ENCODE measurements at places on chromosomes 12 and 14.
A peak's percentile ranks its signal among the peaks of the same experiment; 100 is the strongest.

DNA sequence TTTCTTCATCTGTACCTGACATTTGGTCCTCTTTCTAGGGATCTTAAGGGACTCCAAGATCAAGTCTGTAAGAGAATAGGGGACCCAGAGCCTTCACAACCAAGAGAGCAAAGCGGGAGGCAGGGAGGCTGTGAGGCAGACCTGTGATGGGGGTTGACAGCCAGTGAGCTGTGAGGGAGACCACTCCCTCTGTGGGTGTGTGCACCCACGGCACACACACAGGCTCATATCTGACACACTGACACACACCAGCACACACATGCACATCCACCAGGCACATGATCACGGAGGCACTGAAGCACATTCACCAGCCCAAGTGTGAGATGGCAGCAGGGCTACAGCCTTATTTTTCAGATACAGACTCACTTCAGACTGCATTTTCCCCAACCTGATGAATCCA, 55.2 kb downstream of the SPTB start:
- DNase-seq, result no peak

DNA sequence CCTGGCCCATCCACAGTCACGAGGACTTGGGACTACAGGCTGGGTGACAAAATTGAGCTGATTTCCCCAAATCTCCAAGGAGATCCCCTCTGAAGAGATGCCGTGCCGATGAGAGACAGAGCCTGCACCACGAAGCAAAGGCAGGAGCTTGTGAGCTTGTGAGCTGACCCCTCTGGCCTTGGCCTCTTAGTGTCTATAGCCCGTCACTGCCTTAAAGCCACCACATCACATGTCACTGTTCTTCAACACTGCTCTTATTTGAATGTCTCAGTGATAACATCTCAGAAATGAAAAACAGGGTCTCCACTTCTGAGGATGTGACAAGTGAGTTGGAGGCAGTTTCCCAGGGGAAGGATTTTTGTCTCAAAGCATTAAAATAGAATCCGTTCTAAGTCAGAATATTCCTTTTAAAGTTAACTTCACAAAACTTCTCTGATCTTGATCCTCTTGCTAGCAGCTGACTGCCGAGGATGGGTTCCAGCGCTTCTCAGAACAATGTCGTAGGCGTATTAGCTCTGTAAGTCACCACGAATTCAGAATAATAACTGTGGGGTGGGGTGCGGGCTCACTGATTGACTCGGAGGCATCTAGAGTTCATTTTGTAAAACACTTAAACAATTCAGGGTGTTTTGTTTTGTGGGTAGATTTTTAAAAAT, 37.5 kb downstream of the CHST11 start:
- peak; percentile 57 for DNase-seq

- no peak for DNase-seq
Measured at GRCh38 chr12:16606201-16606849, 363 bp upstream of the LMO3 start.

- DNase-seq, result no peak
Measured at GRCh38 chr12:103102225-103102744, 144.8 kb downstream of the ASCL1 start.

- no peak for DNase-seq
Measured at GRCh38 chr14:55399852-55400251, 11.8 kb downstream of the ATG14 start.

DNA sequence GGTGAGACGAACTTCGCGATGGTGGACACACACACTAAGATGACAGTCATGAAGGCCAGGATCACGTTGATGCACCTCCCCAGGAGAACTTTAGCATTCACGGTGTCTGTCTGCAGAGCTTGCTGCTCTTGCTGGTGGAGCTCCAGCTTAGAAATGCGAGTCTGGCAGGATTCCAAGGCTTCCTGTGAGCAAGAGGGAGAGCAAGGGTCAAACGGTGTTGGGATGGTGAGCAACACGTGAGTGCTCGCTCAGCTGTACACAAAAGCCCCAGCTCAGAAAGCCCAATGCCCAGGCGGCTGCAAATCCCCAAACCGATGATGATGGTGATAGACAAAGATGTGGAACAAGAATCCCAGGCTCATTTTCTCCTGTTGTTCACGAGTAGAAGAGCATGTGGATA, 78.8 kb downstream of the TMCC3 start:
- DNase-seq, result no peak

- DNase-seq, result no peak
Measured at GRCh38 chr14:78605025-78605762, 435.0 kb downstream of the NRXN3 start.

- DNase-seq, result no peak
Measured at GRCh38 chr14:65517635-65518542, 105.4 kb downstream of the FUT8 start.

GRCh38 chr12:31768046-31768445, 39.2 kb upstream of the AMN1 start:
- no peak for DNase-seq

GRCh38 chr14:41718477-41719166, 111.9 kb downstream of the LRFN5 start:
- no peak for DNase-seq

- DNase-seq, result no peak
Measured at GRCh38 chr12:50620109-50620977, 115.6 kb downstream of the DIP2B start.

GRCh38 chr12:65918021-65918420, 93.7 kb downstream of the HMGA2 start:
- DNase-seq, result no peak

DNA sequence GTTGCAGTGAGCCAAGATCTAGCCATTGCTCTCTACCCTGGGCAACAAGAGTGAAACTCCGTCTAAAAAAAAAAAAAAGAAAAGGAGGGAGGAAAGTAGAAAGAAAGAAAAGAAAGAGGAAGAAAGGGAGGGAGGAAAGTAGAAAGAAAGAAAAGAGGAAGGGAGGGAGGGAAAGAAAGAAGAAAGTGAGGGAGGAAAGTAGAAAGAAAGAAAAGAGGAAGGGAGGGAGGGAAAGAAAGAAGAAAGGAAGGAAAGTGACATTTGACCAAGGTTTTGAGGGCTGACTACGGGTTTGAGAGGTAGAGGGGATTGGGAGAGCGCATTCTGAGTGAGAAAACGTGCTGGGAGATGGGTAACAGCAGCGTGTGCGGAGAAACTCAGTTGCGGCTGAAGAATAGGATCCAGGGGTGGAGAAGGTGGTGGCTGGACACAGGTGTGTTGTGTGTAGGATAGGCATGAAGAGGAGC, 521 bp upstream of the PAPLN start:
- DNase-seq, result no peak

- DNase-seq, result no peak
Measured at GRCh38 chr14:55667801-55668200, 87.8 kb downstream of the KTN1 start.

DNA sequence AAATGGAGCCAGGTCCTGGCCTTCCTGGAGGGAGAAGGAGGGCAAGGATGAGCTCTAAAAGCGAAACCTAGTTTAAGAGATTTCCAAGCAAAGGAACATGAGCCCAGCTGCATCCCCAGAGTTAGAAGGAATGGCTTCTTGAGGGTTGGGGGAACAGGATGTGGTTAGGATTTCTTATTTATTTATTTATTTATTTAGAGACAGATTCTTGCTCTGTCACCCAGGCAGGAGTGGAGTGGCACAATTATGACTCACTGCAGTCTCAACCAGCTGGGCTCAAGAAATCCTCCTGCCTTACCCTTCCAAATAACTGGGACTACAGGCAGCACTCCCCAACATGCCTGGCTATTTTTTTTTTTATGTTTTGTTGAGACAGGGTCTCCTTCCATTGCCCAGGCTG, 25.3 kb upstream of the TMEM106C start:
- DNase-seq, result no peak

GRCh38 chr12:11703378-11703777, 53.9 kb downstream of the ETV6 start:
- no peak for DNase-seq

DNA sequence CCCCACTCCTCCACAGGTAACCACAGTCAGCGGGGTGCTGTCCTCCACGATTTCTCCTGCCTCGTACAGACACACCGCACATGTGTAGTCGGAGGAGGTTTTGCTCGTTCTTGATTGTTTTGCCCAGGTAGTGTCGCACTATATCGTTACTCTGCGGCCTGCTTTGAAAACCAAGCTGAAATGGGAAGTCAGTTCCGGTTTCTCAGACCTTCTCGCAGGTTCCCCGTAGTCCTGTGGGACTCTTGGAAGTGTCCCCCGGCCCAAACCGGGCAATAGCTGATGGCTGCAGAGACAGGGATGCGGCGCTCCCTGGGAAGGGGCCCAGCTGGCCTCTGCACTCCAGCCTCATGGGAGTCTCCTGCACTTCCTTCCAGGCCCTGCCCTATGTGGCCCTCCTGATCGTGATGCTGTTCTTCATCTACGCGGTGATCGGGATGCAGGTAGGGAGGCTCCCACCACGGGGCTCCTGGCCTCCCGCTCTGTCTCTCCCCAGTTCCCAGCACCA, 141.3 kb upstream of the FKBP4 start:
- DNase-seq, result no peak

DNA sequence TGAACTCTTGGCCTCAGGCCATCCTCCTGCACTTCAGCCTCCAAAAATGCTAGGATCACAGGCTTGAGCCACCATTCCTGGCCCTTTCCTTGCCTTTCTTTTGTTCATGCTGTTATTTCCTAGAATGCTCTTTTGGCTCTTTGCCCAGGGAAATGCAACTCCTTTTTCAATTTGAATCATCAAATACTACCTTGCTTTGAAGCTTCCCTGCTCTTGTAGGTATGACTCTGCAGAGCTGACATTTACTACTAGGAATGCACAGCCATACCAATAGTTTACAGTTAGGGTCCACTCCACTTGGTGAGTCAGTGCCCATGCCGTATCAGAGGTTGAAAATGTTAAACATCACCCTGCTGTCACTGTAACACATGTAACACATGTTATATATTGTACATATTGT, 107.0 kb upstream of the CRY1 start:
- no peak for DNase-seq

DNA sequence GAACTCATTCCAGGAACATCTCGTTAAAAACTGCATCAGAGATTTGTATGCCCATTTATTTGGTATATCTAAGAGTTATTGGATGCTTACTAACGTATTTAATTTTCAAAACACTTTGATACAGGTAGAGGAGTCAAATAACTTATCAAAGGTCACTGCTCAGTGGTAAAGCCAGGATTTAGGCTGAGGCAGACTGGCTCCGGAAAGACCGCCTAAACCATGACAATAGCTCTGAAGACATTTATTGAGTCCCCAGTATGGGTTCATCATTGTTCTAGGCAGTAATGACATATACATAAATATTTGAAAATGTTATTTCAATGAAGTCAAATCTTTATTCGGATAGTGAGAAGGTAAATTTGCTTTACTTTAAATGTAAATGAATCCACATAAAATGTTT, 30.3 kb downstream of the WBP11 start:
- no peak for DNase-seq

GRCh38 chr14:85195872-85196477, 334.0 kb upstream of the FLRT2 start:
- no peak for DNase-seq

DNA sequence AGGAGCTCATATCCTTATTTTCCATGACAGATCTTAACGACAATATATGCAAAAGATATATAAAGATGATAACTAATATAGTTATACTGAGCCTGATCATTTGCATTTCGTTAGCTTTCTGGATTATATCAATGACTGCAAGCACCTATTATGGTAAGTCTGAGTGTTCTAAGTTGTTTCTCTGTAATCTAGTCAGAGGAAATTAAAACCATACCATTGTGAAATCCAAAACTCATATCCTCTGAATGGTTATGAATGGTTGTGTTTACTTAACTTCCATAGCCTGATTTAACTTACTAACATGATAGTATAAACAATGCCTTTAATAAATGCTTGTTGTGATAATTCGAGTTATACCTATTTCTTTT, 760 bp downstream of the TMEM19 start:
- no peak for DNase-seq

GRCh38 chr12:82174936-82175335, 183.3 kb downstream of the CCDC59 start:
- DNase-seq, result no peak

DNA sequence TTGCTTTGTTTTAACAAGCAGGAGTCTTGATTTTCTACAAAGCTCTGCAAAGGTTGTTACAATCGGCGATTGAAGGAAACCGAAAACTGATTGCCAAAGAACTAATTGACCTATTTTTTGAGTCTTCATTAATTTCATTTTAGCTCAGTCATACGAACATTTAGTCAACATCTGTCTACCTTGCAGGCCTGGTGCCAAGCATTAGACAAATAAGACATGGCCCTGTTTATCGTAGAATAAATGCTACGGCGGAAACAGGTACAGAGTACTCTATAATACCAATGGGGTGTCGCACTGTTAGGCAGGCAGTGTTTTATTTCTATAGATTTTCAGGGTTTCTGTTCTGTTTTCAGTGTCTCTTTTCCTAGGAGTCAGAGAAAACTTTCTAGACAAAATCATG, 171.5 kb downstream of the BCAT1 start:
- no peak for DNase-seq

GRCh38 chr14:106776395-106776983, 1250.1 kb downstream of the TMEM121 start:
- DNase-seq, result no peak

GRCh38 chr14:70359076-70359424, 433 bp downstream of the COX16 start:
- no peak for DNase-seq

GRCh38 chr12:130110914-130111313, 51.4 kb upstream of the FZD10 start:
- DNase-seq, result no peak
